Left kidney (tissue), 8 donors: ENCODE measurements at places on chromosomes 4 and X. TPM values are rescaled to one million over a fixed set of nuclear protein-coding genes. Genes with fewer than 3 reads are reported as not detected.

The GUCY1B1 gene
- polyA plus RNA-seq, result 72.1 TPM

The PABPC1L2A gene
- polyA plus RNA-seq, result not detected

The ATP5ME gene
- 212 TPM for polyA plus RNA-seq

The ERCC6L gene
- polyA plus RNA-seq, result 6.9 TPM

The RXFP1 gene
- 0.37 TPM for polyA plus RNA-seq

The PLRG1 gene
- polyA plus RNA-seq, result 130 TPM

The SPANXD gene
- not detected for polyA plus RNA-seq

The FDCSP gene
- polyA plus RNA-seq, result 0.58 TPM

The RNF150 gene
- polyA plus RNA-seq, result 28.9 TPM

The TMPRSS11F gene
- polyA plus RNA-seq, result 0.12 TPM

The CCDC110 gene
- 2.7 TPM for polyA plus RNA-seq

The CSAG1 gene
- polyA plus RNA-seq, result not detected

The TSPAN7 gene
- 37.9 TPM for polyA plus RNA-seq

The THAP9 gene
- polyA plus RNA-seq, result 13.3 TPM

The CXorf49B gene
- not detected for polyA plus RNA-seq

The MAGEB17 gene
- 0.22 TPM for polyA plus RNA-seq

The CXCL3 gene
- polyA plus RNA-seq, result 0.15 TPM

The SH3RF1 gene
- 30.1 TPM for polyA plus RNA-seq

The P2RY8 gene
- polyA plus RNA-seq, result 0.73 TPM

The SPANXN3 gene
- not detected for polyA plus RNA-seq

The CASP3 gene
- 38.2 TPM for polyA plus RNA-seq

The DCLK2 gene
- polyA plus RNA-seq, result 12.0 TPM

The CNOT6L gene
- polyA plus RNA-seq, result 38.4 TPM

The ADAM29 gene
- polyA plus RNA-seq, result 0.07 TPM

The HGFAC gene
- 0.86 TPM for polyA plus RNA-seq

The CCKAR gene
- 0.10 TPM for polyA plus RNA-seq

The MAGEA1 gene
- not detected for polyA plus RNA-seq

The SULT1E1 gene
- 585 TPM for polyA plus RNA-seq

The CWH43 gene
- 7.4 TPM for polyA plus RNA-seq

The AFM gene
- polyA plus RNA-seq, result 16.7 TPM

The BGN gene
- polyA plus RNA-seq, result 148 TPM

The AFF2 gene
- 6.5 TPM for polyA plus RNA-seq

The AKAP4 gene
- polyA plus RNA-seq, result 0.07 TPM

The SMIM10L2A gene
- 10.4 TPM for polyA plus RNA-seq

The RAB33A gene
- 0.52 TPM for polyA plus RNA-seq
